Stimulated activated CD8-positive, alpha-beta memory T cell treated with anti-CD3 and anti-CD28 coated beads, Interleukin-15, amount 100 ng/mL, for 24 hours (primary cell): ENCODE measurements at places on chromosomes 1 and 21.

DNA sequence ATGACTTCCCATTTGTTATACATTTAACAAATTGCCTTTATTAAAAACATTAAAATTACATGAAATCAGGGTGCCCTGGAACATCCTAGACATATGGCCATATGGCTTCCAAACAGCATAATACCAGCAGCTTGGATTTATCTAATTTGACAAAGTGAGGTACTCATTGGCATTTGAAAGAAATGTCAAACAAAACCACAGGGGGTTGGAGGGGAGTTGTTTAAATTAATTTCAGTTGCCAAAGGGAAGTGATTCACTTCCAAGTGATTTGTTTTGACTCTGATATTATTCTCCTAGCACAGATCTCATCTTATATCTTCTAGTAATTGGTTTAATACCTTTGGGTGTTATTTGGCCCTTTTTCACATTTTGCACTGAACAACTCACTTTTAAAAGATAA lies 24.5 kb upstream of the POU2F1 start:
- DNase-seq = no peak

GRCh38 chr1:2854611-2855010 lies 53.1 kb upstream of the TTC34 start:
- DNase-seq = no peak

DNA sequence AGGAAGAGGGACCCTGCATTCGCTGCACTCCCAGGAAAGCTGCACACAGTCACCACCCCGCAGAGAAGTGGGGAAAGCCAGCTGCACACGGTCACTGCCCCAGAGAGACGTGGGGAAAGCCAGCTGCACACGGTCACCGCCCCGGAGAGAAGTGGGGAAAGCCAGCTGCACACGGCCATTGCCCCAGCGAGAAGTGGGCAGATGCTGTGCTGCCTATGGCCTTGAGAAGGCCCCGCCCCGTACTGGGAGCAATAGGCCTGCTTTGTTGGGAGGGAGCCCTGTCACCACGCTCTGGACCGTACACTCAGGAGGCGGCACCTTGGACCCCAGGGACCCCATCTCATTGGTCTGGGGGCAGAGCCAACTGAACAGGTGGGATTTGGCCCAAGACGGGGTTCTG lies 4.3 kb upstream of the GPR153 start:
- no peak for DNase-seq

DNA sequence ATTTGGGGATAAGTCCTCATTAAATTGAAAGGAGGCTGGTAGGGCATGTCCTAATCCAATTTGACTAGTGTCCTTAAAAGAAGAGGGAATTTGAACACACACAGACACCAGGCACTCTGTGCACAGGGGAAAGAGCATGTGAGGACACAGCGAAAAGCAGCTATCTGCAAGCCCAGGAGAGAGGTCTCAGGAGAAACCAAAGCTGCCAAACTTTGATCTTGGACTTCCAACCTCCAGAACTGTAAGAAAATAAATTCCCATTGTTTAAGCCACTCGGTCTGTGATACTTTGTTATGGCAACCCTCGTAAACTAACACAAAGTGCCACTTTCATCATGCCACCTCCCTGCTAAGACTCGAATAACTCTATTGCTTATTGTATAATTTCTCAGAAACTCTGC lies 13.8 kb downstream of the PLA2G4A start:
- DNase-seq = no peak

DNA sequence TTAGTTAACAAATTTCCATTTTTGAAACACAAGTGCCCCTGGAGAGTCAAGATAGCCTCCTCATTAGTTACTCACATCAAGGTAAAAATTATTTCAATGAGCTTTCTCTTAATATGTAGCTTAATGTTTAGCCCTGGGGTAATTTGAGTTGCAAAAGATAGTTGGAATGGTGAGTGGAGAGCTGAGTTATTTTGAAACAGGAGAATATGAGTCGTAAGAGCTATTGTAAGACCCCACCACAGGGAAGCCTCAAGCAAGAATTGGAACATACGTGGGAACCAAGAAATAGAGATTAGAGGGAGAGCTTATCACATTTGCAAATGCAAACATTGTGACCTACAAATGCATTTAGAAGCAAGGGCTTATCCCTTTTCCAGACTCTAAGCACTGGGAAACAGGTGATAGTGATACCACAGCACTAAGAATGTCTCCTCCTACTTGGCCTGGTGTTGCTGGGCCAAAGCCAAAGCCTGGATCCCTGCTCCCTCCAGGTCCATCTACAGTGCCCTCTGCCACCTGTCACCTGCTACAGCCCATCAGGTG lies 635.1 kb downstream of the PTPRC start:
- DNase-seq = no peak

- DNase-seq = no peak
Measured at GRCh38 chr1:13759072-13759471, 59.1 kb downstream of the PRDM2 start.

GRCh38 chr1:25140073-25140797 lies 92.1 kb downstream of the SYF2 start:
- DNase-seq = no peak

DNA sequence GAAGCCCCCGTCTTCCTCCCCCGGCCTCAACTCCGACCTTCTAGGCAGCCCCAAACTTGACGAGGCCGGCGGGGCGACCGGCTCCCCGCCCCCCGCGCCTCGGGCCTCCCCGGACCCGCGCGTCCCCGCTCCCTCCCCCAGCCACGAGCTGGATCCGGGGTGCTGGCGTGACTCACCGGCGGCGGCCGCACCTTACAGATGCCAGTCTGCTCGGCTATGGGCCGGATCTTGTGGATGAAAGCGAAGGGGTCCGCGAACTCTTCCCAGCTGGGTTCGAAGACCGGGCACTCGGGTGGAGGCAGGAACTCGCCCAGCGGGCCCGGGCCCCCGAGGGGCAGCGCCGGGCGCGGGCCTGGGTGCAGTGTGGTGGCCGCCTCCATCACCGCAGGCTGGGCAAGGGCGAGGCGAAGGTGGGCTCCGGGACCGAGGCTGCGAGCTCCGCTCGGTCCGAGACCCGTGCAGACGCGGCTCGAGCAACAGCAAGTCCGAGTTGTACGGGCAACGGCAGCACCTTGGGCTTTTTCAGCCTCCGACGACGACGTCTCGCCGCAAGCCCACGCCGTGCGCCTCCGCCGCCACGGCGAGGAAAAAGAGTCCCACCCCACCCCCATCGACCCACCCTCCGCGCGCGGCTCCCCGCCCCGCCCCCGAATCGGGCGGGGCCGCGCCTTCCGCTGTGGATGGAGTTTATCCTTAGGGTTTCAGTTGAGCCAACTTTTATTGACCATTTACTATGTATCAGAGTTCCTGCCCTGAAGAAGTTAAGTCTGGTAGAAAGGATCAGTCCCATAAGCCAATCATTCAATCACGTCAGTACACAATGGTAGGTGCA lies at the start of gene KDM5B:
Gene KDM5B, minus strand, starts transcription at position 496 of the 832 bp plus-strand sequence. Its CDS starts 116 bp downstream, at position 380.
- DNase-seq = no peak

- DNase-seq = no peak
Measured at GRCh38 chr21:31879911-31880310, 7.1 kb downstream of the HUNK start.

- no peak for DNase-seq
Measured at GRCh38 chr1:93588206-93588605, 93.4 kb downstream of the BCAR3 start.

- DNase-seq = peak; percentile 23
Measured at GRCh38 chr1:15833069-15833679, 14.3 kb upstream of the SPEN start.

GRCh38 chr1:91803123-91803522 lies 82.8 kb downstream of the TGFBR3 start:
- DNase-seq = no peak

DNA sequence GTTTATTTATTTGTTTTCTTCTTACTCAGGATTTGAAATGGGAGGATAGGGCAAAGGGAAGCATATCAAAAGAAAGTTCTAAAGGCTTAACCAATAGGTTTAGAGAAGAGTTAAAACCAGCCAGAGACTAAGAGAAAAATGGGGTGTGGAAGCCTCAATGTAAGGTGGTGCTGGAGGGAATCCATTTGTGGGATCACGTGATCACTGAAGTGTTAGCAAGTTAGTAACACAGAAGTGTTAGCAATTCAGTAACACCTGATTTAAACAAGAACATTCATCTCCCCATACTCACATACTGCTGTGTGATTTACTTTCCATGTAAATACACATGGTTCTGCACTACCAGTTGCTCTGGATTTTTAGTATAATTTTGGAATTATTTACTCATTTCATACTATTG lies 451.2 kb downstream of the DISC1 start:
- no peak for DNase-seq

DNA sequence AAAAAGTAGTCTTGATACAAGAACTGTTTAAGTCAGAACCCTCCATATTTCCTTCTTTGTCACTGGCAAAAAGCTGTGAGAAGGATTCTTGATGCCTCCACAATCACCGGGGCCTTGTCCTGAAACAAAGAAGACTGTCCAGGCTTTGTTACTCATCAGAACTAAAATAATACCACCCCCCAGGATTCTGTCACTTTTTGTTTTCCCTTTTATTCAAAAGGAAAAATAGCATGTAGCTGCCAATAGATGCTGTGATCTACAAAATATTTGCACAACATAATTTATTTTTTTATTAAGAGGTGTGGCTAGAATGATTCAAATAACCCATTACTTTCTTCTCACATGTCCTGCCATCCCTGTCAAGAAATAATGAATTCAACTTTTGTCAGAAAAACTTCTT lies 173.7 kb downstream of the LYPLAL1 start:
- no peak for DNase-seq

GRCh38 chr1:151692226-151692625 lies 24.4 kb downstream of the CELF3 start:
- DNase-seq = no peak

DNA sequence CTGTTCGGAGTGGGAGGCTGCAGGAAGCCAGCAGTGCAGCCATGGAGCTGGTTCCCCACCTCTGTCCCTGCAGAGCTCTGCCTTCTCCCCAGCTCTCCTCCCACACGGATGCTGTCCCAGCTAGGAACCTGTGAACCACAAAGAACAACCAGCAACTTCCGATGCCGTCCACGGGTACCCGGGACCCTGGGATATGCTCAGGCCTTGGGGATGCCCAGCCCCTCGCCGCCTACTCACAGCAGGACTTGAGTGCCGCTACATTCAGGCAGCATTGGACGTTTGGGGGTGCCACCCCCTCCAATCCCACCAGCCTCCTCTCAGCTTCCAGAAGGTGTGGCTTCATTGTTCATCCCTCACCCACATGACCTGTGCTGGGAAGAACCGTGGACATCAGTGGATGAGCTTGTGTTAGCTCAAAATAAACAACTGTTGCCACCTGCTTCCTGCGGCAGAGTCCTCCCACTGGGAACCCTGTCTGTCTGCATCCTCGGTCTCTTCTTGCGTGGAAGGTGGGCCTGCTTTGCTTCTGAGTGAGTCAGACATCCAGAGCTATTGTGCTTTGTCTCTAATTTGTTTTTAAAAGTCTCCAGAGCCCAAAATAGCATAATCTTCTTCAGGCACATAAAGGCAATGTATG lies 20.1 kb upstream of the AJAP1 start:
- no peak for DNase-seq

- DNase-seq = no peak
Measured at GRCh38 chr1:169733924-169734323, at the start of gene SELE. Gene SELE, minus strand, starts transcription at chr1:169734079. Its CDS starts 467 bp downstream, at chr1:169733612.

GRCh38 chr1:151892190-151892589 lies 17.1 kb downstream of the THEM4 start:
- no peak for DNase-seq

- DNase-seq = no peak
Measured at GRCh38 chr1:161954050-161954449, 69.6 kb downstream of the OLFML2B start.

- no peak for DNase-seq
Measured at GRCh38 chr1:74463333-74463988, 49.0 kb downstream of the LRRC53 start.

DNA sequence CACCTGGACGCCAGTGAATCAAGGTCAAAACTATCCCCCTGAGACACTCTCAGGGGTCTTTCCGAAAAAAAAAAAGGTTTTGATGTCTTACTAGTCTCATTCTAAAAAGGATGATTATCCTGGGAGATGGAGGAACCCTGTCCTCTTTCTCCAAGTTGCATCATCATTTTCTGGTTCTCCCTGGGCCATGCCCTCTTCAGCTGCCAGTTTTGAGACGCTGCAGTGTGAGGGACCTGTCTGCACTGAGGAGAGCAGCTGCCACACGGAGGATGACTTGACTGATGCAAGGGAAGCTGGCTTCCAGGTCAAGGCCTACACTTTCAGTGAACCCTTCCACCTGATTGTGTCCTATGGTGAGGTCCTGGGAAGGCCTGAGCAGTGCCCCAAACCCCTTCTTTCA lies 3.5 kb downstream of the FCRLA start:
- no peak for DNase-seq

DNA sequence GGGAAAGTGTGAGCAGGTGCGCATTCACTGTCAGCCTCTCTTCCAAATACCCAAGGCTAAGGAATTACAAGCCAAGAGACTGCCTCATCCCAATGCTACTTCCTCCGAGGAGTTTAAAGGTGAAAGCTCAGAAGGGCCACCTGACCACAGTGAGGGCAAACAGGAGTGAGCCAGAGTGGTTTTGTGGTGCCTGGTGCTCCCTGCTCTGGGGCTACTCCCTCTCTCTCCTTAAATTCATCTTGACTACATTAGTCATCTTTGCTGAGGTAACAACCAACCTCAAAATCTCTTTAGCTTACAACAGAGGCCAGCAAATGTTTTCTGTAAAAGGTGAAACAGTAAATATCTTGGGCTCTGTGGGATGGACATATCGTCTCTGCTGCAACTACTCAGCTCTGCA lies 14.2 kb upstream of the ZBTB8A start:
- DNase-seq = no peak

DNA sequence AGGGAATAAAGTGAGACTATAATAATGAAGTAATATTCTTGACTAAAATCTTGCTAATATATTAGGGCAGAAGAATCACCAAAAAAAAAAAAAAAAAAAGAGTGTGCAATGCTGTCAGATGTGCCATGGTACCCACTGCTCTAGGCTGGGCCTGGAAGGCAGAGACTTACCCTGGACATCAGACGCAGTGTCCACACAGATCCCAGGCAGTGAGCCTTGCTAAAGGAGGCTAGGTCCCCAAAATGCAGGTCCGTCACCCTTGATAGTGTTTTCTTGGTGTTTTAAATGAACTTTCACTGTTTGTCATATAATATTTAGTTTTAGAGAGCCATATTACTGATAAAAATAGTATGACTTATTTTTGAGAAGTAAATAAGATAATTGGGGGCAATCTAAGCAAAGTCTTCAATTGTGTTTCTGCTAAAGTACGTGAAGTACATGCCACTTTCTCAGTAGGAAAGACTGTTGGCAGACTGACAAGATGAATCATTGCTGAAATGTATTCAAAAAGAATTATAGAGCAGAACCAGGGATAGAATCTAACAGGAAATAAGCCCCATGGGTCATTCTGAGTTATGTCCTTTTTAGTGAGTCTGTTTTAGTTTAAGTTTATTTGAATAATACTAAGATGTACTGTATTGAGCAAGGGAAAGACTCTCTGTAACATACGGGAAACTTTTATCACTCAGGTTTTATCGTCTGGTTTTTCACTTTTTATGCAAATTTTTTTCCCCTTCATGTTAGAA lies 74.6 kb upstream of the PDC start:
- no peak for DNase-seq

- no peak for DNase-seq
Measured at GRCh38 chr1:226730836-226731235, 8.2 kb downstream of the ITPKB start.
